NCI-H187 treated with DMSO at 0.1 percent for 48 hours (cell line): ENCODE measurements at places on chromosomes 1 and 21.

DNA sequence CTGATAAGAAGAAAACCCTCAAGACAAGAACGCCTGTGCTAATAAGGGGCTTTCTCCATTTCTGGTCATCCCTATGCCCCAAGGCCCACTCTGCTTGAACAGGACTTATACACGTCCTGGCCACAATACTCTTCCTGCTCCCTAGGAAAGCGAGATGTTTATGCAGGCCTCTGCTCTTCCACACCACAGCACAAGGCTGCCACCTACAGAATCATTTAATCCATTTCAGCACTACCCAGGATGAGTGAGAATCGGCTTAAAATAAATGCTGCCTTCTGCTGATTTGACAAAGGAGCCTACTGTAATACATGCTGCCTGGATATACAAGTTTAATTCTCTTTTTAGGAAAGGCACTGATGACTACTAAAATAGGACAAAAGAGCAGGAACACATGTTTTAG is 29.4 kb downstream of the FRRS1 start:
- DNase-seq = no peak

DNA sequence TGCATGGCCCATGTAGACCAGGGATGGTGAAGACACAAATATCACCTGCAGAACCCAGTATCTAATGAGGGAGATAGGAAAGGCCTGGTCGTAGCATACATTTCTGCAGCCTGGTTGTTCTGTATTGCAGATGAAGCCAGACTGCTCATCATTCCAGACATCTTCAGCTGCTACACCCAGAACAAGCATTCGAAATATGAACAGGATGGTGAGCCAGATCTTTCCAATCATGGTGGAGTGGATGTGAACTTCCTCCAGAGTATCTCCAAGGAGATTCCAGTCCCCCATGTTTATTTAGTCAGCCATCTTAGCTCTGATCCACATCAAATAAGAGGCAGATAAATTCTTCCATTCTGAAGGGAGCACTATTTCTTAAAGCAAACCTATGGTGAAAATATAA is 2.7 kb upstream of the MYCBP start:
- no peak for DNase-seq

DNA sequence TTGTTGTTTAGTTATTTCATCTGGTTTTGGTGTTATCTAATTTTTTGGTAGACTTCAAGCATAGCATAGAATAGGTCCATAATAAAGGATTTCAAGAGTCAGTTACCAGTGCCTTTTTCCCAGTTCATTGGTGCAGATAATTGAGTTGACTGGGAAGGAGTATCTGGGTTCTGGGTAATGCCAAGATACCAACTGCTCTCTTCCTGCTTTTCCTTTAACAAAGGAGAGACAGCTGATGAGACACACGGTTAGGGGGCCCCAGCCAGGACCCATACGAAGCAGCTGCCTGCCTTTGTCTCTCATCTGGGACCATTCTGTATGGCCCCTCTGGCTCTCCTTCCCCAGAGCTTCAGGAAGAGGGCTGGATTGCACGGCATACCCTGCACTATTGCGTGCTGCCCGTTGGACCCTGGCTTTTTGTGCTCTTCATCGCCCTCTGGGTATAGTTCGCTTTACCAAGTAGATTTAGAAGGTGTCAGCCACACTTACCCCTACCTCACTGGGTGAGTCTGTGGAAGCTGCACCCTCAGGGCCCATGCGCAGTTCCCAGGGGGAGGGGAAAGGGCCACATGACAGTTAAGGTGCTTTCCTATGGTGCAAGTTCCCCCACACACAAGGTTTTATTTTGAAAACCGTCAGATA is 7.0 kb downstream of the NAV1 start:
- DNase-seq = no peak

DNA sequence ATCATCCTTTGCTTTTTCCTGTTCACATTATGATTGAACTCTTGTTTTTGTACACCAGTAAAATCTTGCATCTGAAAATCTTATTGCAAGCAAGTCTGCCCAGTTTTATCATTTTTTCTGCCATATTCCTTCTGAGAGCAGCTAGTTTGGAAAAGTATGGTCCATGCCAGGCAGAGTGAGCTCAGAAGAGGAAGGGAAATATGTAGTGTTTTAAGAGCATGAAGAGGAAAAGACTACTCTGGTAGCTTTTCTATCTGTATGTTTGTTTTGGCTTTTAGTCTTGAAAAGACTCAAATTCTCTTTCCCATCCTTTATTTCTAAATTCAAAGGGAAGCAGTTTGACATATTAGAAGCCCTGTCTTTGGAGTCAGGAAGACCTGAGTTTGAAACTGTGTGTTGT is 125.8 kb downstream of the NFIA start:
- DNase-seq = no peak

DNA sequence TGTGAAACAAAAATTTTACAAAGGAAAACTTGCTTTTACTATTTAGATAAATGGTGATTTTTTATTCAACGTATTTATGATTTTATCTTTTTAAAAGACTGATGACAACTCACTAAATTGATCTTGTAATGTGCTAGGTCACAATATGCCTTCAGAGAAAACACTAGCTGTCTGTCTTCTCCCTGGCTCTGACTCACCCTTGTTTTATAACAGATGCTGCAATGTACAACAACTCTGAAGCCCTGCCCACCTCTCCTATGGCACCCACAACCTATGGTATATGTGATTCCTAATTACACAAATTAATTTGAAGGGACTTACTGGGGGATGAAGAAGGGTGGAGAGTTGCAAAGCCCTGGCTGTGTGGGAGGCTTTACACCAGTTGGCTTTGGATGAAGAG is 24.7 kb upstream of the HSD17B7 start:
- no peak for DNase-seq

DNA sequence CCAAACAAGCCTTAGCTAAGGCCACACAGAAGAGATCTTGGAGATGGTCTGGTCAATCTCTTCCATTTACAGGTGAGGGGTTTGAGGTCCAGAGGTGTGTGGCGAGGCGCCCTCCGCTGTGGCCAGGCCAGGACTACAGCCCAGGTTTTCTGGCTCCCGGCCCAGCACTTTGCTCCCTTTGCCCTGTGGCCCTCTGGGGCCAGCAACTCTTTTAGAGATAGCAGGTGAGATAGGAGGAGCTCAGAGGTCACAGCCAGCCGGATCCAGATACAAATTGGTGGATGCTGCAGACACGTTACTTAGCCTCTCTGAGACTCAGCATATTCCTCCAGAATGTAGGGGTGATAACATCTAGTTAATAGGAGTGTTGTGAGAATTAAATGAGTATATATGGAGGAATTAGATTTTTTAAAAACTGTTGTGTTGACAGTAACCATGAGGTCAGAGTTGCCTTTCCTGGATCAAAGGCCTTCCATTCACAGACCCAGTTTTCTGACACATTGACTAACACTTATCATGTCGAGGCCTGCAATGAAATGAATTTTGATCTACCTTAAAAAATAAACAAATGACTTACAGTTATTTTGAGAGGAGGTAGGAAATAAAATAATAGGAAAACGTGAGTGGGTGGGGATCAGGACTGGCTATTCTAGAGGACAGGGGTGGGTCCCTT is 16.6 kb downstream of the TEX35 start:
- no peak for DNase-seq
